ENCODE measurements at places on chromosomes 2 and 18.

GRCh38 chr2:223169830-223170605 is 118.0 kb downstream of the KCNE4 start:
- DNase-seq, result peak; percentile 52

- DNase-seq, result no peak
Observed at GRCh38 chr2:167825664-167826063, 421.7 kb downstream of the STK39 start.

DNA sequence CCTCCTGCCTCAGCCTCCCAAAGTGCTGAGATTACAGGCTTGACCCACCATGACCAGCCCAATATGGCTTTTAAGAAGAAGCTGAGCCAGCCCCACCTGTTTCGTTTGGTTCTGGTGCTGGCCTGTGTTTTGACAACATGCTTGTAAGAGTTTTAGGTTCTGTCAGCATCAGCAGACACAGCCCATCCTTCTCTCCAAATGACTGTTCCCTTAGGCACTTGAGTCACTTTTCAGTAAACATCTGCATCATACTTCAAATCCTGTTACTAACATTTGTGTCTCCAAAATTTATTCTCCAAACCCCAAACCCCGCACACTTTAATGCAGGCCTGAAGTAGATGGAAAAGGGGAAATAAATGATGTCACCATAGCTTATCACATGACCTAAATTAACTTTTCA is 1118.5 kb downstream of the TSN start:
- DNase-seq, result no peak

GRCh38 chr18:3985020-3985419 is 470.1 kb downstream of the DLGAP1 start:
- peak; percentile 37 for DNase-seq

DNA sequence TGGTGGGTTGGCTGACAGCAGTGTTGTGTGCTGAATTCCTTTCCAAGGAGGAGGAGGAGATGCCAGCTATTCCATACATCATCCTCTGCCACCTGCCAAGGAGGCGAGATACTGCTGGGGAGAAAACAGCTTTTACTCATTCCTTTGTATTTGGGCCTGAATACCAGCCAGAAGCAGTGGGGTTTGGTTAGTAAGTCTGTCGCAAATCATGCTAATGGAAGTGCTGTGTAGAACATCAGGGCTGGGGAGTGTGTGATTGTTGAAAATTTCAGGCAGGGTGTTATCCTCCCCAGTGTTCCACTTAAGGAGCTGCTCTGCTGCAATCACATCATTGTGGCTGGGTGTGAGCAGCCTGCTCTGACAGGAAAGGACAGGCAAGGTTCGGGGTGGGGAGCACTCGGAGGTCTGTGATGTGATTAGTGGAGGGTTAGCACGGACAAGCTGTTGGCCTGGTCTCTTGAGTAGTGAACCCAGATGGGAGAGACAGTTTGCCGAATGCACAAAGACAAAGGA is 128.2 kb upstream of the DLX2 start:
- DNase-seq, result no peak

DNA sequence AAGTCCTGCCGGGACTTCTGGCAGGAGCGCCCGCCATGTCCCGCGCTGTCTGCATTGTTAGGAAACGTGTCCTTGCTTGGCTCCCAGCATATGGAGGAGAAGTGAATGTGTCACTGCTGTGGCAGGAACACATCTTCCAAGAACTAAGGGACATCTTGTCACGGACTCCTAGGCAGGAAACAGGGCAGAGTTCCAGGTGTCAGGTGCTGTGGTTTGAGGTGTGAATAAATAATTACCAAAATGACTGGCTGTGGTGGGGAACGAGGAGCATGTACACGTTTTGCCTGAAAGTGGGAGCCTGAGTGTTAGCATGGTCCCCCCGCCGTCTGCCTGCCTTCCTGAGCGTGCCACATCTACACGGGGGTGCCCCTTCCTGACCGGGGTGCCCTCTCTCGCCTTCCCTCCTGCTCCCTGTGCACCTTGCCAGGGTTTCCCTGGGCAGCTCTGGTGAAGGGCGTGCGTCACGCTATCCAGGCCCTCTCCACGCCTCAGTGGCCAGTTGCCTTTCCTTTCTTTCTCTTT is 237.5 kb downstream of the LDLRAD4 start:
- no peak for DNase-seq

GRCh38 chr2:37854676-37855282 is 70.3 kb upstream of the RMDN2 start:
- DNase-seq, result no peak

- DNase-seq, result no peak
Observed at GRCh38 chr18:58041633-58042032, 2.4 kb upstream of the NEDD4L start.

GRCh38 chr2:54114936-54115283 is 505 bp upstream of the ACYP2 start:
- peak; percentile 48 for DNase-seq

DNA sequence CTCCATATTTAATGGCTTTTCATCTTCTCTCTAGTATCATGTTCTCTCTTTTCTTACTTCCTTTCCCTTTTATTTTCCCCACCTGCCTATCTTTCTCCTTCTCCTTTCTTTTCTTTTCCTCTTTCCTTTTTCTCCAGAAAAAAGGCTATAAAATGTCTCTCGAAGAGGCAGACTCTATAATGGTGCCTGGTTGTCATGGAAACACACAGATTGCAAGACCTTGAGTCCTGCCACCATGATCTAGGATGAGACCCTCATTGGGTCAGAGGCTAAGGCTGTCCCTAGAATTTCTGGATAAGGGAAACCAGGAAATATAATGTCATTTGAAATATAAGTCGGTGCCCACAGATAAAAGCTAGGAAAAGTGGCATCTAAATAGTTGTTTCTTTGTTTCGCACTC is 36.5 kb upstream of the LHCGR start:
- no peak for DNase-seq

DNA sequence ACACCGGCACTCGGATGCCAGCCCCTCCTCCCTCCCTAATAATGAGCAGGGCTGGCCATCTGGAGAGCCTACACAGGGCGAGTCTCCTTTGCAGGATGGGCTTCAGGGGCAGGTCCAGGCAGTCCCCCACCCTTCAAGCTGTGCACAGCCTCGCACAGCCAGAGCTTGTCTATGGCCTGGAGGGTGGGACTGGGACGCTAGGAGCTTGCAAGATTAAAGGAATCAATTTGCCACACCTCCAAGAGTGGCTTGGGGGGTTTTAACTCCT is 43.9 kb upstream of the OTOF start:
- no peak for DNase-seq
